Suppressor macrophage treated with lipopolysaccharide for 1 hour (primary cell): ENCODE measurements at places on chromosomes 3 and 15.
A peak's percentile ranks its signal among the peaks of the same experiment; 100 is the strongest.

- no peak for DNase-seq
Measured at GRCh38 chr3:17972959-17973906, 230.8 kb upstream of the TBC1D5 start.

DNA sequence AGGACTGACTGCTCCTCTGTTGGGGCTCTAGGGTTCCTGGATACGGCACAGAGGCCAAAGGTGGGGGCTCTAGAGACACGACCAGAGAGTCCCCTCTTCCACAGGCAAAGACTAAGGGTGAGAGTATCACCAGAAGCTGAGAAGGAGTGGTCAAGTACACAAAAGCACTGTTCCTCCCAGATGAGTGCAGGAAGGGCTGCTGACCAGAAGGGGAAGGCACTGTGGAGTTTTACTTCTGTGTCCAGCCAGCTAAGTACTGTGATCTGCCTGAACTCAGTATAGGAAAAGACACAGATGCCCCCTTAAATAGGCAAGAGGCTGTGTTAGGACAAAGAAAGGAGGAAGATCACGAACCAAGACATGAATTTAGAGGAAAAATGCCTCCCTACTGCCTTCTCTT is 11.7 kb downstream of the MRPS11 start:
- DNase-seq = no peak

DNA sequence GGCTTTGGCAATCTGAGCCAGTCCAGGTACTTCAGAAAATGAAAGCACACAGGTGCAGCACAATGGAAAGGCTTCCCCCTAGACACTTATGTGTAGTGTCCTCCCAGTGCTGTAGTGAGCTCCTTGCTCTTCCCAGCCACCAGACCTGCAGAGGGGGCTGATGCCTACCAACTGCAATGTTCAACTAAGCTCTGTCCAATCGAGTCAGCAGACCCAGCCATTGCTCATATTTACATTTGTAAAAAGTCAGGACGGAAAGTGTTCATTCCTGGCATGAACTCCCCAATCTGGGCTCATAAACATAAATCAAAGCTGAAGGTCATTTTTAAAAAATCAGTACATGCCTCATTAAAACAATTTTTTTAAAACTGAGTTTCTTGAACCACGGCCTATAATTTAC is 73.0 kb downstream of the FOXP1 start:
- DNase-seq = no peak

DNA sequence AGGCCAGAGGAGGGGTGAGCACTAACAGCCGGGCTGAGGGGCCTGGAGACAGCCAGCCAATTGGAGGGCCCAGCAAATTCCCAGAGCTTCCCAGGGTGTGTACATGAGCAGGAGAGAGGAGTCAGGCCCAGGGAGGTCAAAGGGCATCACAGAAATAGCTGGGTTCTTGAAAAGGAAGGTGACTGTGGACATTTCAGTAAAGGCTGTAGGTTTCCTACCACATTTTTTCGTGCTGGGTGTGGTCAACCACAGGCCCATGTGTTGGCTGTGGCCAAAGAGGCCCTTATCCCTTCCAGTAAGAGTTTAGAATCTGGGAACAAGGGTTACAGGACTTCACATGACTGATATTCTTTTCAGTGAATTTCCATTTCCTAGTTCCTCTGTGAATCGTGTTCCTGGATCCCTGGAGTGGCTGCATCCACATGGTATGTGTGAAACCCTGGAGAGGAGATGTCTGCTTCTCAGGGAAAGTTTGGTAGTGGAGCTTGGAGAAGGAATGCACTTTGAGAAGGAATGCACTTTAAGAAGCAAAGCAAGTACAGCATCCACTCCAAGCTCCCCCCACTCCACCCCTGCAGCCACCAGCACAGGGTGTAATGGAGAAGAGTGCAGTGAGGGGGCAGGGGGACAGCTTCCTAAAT is 73.2 kb upstream of the HEG1 start:
- no peak for DNase-seq

DNA sequence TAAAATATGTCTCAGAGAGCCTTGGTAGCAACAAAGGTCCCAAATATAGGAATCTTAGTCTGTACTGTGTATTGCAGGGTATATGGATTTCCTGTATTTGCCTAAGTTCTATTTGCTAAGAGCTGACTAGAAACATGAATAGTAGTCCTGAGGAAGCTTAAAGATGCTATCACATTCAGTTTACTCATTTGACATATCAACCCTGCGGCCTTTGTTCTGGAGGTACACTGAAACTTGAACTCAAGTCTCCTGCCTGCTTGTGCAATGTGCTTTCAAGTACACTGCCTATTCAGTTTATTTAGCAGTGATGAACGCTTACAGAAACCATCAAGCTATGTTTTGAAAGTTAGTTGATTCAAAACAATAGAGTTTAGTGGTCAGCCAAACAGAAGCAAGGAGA is 21.1 kb downstream of the IL1RAP start:
- DNase-seq = no peak

GRCh38 chr3:9917820-9918219 is 922 bp downstream of the IL17RC start:
- no peak for DNase-seq

DNA sequence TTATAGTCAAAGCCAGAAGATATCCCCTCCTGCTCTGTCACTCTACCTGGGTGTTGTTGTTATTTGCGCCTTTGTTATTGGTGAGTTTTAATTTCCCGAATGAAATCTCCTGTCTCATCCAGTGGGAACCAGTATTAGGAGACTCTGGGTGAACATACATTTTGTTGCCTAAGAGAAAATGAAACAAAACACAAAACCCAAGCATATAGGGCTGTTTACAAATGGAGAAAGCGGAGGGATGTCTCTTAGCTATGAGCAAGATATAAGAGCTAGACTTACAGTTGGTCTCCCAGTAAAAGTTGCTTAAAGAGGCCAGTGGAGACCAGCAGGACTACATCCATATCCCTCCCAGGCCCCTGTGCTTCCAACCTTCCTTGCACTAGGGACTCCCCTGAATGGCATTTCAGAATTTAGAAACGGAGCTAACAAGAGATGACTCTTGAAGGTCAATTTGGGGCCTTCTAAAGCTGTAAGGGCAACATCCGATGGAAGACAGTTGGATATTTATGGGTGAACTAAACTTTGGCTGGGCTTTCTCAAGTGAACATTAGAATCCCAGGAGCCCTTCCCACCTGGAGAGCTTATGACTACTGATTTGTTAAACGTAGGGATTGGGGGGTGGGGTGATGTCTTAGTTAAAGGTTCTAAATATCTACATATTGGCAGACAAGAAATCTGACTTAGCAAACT is 2.7 kb downstream of the EOMES start:
- no peak for DNase-seq

DNA sequence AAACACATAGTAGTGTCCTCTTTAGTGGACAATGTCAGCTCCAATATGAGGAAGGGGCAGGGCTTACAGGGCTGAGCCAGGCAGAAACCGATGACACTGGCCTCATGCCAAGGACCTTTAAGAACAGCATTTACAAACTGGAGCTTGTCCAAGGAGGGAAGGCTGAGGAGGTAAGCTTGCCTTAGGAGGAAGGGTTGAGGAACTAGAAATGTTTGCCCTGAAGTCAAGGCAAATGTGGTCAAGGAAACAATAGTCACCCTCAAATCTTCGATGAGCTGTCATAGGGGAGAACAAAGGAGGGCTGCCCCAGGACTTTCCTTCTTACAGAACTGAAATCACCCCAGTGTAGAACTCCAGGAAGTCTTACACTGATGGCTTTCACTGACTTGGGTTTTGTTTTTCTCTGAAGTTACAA is 136.4 kb downstream of the LIPC start:
- DNase-seq = peak; percentile 87

DNA sequence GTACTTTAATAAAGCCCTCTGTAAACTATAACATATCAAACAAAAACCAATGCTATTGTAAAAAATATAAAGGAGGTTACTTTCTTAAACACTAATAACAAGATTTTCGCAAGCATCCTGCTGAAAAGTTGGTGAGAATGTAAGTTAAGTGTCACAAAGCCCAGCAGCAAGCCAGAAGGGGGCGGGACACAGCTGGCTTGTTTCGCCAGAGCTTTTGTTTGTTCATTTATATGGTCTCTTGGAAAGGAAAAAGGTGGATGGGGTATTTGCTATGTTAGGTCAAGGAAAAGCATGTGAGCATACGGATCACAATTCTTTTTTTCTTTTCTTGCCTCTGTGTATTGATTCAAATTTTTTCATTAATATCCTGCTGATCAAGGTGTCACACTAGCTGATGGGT is 59.9 kb downstream of the HACD2 start:
- no peak for DNase-seq

- DNase-seq = no peak
Measured at GRCh38 chr3:186013312-186013711, 75.5 kb upstream of the TRA2B start.

DNA sequence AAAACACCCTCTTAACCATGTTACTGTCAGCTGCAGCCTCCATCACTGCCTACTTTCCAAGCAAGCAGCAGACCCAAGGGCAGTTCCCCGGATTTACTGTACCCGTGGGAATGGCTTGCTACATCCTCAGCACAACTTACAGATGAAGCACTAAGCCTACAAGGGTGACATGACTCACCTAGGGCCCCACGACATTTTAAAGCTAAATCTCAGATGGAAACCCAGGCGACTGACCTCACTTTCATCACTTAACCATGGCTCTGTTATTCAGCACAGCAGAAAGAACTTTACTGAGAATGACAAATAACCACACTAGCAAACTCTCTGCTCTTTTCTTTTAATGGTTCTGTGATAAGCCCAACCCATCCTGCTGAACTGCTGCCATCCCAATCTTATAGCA is 65.6 kb downstream of the SUMF1 start:
- no peak for DNase-seq
